Stimulated activated CD8-positive, alpha-beta memory T cell treated with anti-CD3 and anti-CD28 coated beads, Interleukin-4, amount 100 ng/mL, for 48 hours (primary cell): ENCODE measurements at places on chromosomes 12 and 14.
A peak's percentile ranks its signal among the peaks of the same experiment; 100 is the strongest.

GRCh38 chr14:105682956-105683570 is 156.7 kb downstream of the TMEM121 start:
- no peak for DNase-seq

GRCh38 chr14:32202491-32202997 is 525 bp downstream of the RNU6-8 start:
- no peak for DNase-seq

DNA sequence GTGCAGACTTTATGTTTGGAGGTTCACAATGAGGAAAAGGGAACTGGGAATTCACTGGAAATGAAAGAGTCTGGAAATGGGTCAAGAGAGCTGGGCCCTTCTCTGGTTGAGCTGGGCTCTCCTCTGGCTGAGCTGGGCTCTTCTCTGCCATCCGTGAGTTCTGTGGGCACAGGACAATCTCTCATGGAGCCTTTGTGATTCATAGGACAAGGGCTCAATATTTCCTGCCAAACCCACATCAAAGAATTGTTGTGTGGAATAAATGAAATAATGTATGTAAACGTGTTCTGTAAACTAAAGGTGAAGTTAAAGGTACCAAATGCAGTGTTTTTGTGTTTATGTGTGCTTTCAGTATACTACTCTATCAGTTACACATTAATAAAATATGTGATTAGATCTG is 95.5 kb upstream of the OVCH1 start:
- DNase-seq = no peak

GRCh38 chr14:64464651-64465050 is 648 bp upstream of the AKAP5 start:
- no peak for DNase-seq

DNA sequence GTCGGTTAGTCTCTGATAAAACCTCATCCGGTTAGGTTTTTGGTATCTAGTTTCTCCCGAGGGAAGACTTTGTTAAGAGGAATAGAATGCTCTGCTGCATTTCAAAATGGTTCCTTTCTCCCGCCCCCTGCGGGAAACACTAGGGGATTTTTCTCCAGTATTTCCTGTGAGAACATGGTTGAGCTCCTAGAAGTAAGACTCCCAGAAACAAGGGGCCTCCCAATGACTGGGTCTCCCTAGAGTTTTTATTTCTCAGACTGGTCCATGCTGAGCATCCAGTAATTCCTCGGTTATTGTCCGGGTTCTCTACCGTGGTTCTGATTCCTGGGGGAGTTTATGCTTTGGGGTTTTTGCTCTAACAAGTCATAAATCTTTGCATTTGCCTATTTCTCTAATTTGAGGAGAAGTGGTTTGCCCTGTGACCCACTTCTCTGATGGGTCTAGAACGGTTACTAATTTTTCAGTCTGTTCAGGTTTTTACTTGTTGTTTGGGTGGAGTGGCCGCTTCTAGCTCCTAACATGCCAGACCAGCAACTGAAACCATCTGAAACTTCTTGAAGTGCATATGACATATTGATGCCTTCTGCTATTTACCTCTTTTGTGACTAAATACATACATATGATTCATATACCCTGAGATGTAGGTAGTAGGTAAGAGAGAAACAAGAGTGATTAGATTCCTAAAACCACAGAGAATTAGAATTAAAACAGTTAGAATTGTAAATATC is 25.1 kb downstream of the TESPA1 start:
- DNase-seq = no peak

DNA sequence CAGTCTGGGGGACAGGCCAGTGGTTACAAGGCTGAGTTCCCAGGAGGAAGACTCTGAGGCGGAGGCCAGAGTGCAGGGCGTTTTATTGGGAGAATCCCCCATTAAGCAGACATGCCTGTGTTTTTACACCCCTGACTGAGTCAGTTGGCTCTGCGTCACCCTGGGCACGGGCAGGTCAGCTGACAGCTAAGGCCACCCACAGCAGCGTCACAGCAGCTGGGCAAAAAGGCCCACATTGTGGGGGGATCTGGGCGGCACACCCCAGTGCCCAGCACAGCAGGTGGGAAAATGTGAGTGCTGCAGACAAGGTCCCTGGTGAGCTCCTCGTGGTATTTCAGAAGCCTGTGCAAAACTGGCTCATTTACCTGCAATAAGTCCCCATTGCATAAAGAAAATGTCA is 184.7 kb downstream of the AACS start:
- no peak for DNase-seq

DNA sequence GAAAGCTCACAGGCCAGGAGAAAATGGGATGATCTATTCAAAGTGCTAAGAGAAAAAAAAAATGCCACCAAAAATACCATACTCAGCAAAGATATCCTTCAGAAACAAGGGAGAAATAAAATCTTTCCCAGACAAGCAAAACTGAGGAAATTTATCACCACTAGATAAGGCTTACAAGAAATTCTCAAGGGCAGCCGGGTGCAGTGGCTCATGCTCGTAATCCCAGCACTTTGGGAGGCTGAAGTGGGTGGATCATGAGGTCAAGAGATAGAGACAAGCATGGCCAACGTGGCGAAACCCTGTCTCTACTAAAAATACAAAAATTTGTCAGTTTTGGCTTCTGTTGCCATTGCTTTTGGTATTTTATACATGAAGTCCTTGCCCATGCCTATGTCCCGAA is 48.2 kb downstream of the CRY1 start:
- DNase-seq = no peak

DNA sequence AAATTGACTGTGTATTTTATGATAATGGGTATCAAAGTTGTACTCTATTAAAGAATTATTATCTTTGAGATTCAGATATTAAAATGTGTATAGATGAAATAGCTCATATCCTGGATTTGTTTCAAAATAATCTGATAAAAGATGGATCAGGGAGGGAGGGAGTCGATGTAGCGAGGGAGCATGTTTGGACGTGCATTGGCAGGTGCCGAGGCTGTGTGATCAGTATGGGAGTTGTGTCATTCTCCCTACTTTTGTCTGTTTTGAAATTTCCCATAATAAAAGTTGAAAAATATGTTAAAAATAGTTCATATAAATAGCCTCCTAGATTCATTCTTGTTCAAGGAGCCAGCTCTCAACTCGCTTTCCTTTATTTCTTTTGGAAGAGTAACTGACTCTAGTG is 171.6 kb upstream of the HIF1A start:
- no peak for DNase-seq

GRCh38 chr12:44972746-44973421 is 78.0 kb downstream of the DBX2 start:
- DNase-seq = no peak

DNA sequence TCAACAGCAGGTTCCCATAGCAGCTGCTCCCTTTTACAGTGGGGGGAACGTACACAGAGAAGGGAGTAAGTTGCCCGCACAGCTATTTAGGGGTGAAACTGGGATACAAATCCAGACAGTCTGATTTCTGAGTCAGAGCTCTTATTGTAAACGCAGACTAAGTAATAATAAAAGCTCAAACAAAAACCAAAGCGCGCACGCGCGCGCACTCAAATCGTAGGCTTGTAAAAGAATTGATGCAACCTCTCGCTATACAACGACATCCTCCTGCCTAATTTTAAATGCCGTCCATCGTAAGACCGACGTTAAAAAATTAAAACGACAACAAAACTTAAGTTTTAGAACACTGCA is 747 bp upstream of the DACT1 start:
- peak; percentile 56 for DNase-seq

- no peak for DNase-seq
Measured at GRCh38 chr14:34035177-34035933, 84.5 kb upstream of the EGLN3 start.

- DNase-seq = no peak
Measured at GRCh38 chr12:78338054-78338785, 507.5 kb downstream of the NAV3 start.

DNA sequence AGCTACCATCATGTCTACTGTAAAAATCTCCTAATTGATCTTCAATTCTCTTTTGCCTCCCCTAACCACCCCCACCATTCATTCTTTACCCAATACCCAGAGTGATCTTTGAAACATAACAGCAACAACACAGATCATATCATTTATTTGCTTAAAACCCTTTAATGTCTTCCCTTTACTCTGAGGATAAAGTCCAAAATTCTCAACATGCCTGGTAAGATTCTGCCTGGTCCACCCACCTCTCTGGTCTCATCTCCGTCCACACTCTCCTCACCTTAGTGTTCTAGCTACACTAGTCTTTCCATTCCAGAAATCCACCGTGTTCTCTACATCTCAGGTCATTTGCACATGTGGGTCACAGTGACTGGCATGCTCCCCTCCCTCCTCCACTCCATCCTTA is 27.7 kb downstream of the SLC38A4 start:
- DNase-seq = no peak

DNA sequence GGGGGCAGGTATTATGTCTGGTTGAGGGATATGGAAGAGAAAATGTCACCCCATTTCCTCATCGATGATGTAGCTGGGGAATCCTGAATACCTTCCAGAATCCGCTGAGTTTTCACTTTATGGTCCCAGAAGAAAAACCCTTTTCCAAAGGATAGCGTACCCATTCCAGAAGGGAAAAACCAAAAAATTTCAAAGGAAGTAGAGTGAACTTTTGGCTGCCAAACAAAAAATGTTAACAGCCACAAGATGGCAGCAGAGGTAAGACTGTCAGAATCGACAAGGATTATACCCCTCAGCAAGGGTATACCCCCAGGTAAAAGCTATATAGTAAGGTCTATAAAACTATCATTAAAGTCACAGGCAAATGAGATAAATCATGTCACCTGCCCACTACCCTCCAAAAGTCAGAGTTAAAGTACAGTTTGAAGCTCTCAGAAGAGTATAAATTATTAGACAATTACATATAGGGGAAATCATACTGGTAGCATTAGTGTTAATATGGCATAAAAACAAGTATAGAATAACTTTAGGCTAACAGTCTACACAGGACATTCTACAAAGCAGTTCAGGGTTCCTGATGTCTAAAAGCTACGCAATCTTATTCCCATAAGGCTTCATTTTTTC is 18.0 kb downstream of the ACIN1 start:
- DNase-seq = no peak
